ENCODE measurements at places on chromosomes 1 and 21. TPM values are rescaled to one million over a fixed set of nuclear protein-coding genes. Genes with fewer than 3 reads are reported as not detected.

DNA sequence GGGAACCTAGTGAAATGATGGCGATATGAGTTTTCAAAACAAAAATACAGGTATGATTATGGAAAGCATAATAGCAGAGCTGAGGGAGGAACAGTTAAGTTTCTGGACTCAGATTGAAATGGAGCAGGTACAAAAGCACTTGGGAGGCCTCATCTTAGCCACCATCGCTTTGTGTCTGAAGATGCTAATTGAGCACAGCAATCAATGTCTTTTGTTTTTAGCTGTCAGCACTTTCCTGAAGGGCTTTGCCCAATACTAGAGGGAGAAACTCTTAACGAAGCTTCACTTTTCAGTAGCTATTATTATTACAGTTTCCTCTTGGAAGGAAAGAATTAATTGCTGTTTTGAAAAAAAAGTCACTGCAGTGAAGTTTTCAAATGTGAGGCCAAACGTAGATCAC is 348.7 kb downstream of the RWDD3 start:
- DNase-seq: no peak

Gene KCND3
- polyA plus RNA-seq: 3.6 TPM

DNA sequence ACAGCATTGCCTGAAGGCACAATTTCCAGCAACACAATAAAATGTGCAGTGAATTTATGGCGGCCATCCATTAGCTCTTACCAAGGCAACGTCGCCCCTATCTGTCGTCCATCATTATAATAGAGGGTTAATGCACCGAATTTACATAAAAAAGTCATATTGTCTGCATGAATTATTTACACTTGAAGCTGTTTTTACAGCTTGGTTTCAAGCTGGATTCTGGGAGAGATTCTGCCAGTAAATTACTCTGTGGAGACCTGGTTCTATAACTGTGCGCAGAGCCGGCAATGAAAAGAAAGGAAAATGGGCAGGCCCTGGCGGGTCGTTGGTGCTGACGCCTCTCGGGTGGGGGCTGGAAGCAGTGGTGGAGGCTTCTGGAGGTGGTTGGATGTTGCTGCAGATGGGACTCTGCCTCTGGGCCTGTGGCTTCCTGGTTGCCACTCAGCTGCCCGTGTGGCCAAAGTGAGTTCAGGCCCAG is 48.9 kb upstream of the POU3F1 start:
- DNase-seq: no peak

DNA sequence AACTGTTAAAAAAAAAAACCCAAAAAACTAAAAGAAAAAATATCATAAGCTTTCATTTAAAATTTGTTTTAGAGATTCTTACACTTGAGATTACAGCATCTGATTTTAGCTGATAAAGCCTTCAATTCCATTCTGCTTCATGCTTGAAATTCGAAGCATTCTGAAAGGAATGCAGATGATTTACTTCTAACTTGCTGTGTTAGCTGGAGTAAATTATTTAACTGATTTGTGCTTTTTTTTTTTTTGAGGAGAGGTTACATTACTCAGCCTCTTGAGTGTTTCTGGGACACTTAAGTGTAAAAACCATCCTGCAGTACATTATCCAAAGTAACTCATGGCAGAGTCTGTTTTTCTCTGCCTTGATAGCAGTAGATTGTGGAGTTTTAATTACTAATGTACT is 4.5 kb upstream of the TRIM67 start:
- no peak for DNase-seq

DNA sequence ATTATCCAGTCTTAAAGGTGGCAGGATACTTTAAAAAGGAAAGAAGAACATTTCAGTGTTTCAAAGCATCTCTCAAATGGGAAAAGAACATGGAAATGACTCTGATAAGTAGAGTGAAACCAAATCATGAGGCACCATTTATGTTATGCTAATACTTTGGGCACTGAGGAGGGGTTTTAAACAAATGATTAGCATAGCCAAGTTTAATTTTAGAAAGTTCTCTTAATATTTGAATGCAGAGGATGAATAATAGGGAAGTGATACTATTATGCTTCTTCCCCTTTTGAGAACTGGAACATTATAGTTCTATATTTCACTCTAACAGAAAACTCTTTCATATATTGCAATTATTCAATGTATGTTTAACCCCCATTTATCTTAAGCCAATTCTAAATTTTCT is 1181.9 kb upstream of the PRMT6 start:
- DNase-seq: no peak

GRCh38 chr1:248752161-248753028 is 3.2 kb downstream of the LYPD8 start:
- DNase-seq: no peak

DNA sequence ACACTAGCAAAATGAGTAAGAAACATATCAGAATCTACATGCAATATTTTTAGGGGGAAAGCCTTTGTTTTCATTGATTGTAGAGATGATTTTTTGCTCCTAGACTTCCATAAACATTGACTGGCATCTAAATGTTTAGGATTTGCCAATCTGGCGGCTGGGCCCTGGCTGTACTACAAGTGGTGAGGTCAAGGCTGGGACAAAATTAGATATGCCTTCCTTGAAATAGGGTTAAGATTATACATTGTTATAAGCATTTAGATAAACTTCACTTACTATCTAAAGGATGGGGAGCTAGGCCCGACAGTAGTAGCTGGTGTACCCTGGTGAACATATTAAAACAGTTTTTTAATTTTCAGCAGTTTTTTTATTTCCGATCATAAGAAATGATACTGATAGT is 5.2 kb downstream of the NFIA start:
- no peak for DNase-seq

DNA sequence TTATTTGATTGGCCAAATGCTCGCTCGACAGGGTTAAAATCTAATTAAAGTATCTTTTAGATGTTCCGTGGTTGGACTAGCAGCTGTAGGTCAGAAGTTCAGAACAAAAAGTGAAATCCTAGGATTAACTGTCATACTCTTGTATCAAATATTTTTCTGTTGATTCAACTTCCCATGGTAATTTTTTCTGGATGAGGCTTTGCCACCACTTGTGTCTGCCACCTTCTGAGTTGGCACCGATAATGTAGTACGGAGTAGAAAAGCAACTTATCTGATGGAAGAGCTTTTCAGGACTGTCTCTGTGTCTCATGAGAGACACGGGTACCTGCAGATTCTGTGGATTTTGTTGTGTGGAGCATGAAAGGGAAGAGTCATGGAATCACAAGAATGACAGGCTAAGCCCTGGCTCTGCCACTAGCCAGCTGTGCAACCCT is 44.6 kb upstream of the CNN3 start:
- DNase-seq: no peak
